ENCODE measurements at places on chromosomes 16 and 17.
A peak's percentile ranks its signal among the peaks of the same experiment; 100 is the strongest.

GRCh38 chr16:349211-349610 lies 3.3 kb downstream of the AXIN1 start:
- no peak for DNase-seq

- DNase-seq: no peak
These were observed 44.2 kb downstream of the WDR45B start for GRCh38 chr17:82603981-82604448.

DNA sequence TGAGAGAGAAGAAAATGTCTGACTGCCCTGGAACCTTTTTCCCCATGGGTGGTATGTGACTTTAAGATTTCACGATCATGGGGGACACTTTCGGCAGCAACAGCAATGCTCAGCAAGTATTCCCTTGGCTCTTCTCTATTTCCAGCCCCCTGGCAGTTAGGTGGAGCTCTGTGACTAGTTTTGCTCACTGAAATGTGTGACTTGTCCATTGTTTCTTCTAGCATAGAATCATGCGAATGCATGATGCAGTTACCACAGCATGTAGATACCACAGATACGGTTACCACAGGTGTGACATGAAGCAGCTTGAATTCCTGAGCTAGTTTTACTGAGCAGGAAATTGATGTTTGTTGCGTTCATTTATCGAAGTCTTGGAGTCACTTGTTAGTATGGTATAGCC lies 1034.5 kb upstream of the EEF2KMT start:
- DNase-seq: no peak

DNA sequence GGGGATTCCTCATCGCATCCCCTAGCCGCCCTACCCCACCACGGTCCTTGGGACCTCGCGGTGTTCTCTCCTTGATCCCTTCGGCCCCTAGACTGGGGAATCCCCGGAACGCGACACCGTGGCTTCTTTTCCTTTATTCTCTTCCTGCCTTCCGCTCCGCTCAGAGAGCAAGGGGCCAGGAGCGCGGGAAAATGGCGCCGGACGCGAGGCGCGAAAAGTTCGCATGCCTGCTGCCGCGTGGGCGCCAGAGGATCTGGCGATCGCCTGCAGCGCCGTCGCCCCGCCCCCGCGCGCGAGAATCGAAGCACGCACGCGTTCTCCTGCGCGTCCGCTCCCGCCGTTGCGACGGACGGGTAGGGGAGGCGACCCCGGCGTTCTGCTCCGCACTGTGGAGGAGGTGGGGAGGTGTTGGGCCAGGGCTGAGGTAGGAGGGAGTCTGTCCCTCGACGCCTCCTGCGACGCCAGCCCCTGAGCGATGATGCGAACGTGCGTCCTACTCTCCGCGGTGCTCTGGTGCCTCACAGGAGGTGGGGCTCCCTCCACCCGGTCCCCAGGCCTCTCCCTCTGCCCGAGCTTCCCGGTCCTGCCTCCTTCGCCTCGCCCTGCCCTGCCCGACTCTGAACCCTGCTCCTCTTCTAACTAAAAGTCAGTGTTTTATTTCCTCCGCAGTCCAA lies at the start of gene ZPBP2:
ZPBP2 (plus strand) TSS at position 323 of the 674 bp plus-strand sequence; CDS start at position 476, 153 bp downstream.
- DNase-seq: no peak

DNA sequence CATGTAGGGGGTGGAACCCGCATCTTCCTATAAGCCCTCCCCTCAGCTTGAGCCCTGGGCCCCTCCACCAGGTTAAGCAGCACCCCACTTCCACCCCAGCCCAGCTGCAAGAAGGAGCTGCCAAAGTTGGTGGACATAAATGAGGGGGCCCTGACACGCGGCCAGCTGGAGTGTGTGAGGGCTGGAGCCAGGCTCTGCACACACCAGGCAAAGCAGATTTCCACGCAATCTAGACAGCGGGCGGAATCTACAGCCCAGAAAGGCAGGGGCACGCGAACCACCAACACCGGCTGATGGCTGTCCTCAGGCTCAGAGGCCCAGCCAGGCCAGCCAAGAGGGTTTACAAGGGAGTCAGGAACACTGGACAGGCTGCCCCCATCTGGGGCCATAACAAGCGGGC lies 171.2 kb downstream of the ZNF423 start:
- DNase-seq: no peak

- DNase-seq: no peak
These were observed 25.6 kb downstream of the PIEZO1 start for GRCh38 chr16:88759245-88759975.

DNA sequence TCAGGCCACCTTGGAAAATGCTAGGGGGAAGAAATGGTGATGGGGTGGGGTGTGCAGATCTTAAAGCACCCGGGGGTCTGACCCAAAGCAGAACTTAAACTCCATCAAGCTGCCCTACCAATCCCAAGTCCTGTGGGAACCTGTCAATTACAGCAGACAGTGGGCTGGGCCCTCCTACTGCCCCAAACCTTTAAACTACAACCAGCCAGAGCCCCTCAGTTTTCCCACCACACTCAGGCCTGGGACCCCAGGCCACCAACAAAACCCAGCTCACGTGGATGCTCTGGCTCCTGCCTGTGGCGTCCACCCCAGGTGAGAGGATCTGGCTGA lies 2.7 kb downstream of the MYO18A start:
- no peak for DNase-seq

DNA sequence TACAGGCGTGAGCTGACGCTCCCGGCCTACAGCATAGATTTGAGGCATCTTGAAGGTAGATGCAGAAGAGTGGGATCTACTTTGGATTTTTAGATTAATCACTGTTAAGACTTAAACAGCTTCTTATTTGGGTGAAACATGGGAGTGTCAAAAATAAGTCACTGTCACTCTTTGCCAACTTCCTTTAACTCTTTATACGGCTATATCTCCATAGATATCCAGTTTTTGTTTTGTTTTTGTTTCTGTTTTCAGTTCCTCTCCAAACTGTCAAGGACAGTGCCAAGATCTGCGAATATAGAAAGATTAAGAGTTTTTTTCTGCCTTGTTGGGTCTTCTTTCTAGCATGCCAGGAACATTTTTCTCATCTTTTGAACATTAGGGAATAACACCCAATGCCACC lies 706.1 kb downstream of the WWOX start:
- no peak for DNase-seq

DNA sequence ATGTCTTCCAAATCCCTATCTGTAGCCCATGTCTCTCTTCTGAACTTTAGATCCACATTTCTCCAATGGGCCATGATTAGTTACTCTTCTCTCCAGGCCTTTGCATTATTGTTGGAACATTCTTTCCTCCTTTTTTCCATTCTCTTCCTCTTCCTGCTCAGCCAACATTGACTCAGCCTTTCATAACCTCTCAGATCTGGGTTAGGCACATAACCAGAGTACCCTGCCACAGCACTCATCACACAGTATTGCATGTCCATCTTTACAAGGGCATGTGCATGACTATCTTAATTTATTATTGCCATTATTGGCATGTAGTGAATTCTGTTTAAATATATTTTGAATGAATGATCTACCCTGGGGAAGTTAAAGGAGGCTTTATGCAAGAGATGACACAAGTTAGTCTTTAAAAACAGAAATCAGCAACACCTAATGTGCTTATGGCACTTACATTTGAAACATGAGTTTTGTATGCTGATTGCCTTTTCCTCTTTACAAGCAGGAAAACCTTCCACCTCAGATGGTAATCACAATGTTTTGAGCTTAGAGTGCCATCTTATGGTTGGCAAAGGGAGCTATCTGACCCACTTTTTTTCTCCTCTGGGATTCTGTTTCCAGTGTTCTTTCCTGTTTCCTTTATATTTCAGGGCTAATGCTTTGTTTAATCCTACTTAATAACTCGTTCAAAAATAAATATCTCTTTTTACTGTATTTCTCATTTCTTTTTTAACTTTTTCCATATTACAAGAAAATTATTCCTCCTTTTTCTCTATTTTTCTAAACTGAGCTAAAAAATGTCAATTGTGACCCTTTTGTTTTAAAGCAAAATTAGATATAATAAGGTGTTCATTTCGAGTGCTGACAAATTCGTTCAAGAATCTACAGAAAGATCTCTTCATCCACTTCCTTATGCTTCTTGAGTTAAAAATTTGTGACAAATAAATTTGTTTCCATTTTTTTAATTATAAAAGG lies 151.0 kb upstream of the RBL2 start:
- DNase-seq: peak; percentile 58

DNA sequence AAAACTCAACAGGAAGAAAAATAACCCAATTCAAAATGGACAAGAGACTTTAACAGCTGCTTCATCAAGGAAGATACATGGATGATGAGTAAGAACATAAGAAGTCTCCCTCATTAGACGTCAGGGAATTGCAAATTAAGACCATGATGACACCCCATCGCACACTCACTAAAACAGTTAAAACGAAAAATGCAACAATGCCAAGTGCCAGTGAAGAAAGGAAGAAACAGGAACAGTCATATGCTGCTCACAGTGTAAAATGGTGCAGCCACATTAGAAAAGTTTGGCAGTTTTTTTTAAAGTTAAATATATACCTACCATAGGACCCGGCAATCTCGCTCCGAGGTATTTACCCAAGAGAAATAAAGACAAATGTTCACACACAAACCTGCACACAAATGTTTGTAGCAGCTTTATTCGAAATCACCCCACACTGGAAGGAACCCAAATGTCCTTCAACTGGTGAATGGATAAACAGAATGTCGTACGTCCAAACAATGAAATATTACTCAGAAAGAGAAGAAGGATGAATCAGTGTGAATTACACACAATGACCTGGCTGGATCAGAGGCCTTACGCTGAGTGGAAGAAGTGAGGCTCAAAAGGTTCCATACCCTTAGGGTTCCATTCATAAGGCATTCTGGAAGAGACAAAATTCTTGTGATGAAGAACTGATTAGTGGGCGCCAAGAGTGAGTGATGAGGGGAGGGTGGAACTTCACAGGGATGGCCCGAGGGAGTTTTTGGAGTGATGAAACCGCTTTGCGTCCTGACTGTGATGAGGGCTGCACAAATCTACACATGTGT lies 110.3 kb downstream of the C16orf95 start:
- peak; percentile 86 for DNase-seq

DNA sequence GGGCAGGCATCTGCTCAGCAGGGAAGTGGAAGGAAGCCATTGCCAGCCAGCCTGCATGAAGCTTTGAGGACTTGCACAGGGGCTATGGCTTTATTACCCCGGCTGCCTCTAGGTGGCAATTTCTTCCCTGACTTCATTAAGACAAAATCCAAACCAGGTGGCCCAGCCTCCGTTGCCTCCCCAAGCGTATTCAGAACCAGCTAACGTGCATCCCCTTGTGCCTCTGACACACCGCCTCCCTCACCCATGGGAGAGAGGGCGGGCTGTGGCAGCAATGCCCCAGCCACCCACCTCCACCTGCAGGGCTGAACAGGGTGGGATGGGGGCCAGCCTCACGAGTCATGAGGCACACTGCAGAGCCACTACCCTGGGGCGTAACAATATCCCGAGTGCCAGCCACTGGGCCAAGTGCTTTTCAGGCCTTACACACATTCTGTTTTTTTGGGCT lies 6.8 kb downstream of the KIFC3 start:
- DNase-seq: peak; percentile 52

- peak; percentile 64 for DNase-seq
These were observed 100.5 kb upstream of the HS3ST3A1 start for GRCh38 chr17:13702266-13702665.

DNA sequence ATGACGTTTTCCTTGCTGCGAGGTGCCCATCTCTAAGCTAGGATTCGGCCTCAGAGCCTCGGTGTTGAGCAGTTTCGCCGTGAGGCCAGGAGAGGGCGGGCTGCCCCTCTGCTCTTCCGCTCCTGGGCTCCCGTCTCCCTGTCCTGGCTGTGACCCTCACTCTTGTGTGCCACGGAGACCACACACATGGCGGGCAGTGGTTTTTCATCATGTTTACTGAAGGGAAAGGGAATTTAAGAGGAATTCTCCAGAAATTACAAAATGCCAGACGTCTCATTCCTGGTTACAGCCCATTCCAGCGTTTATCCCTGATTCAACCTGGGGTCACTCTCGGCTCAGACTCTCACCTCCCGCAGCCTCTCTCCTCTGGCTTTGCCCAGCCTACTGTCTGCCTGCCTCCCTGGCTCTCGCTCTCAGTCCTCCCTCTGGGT lies 96.8 kb upstream of the ELAC2 start:
- peak; percentile 63 for DNase-seq

DNA sequence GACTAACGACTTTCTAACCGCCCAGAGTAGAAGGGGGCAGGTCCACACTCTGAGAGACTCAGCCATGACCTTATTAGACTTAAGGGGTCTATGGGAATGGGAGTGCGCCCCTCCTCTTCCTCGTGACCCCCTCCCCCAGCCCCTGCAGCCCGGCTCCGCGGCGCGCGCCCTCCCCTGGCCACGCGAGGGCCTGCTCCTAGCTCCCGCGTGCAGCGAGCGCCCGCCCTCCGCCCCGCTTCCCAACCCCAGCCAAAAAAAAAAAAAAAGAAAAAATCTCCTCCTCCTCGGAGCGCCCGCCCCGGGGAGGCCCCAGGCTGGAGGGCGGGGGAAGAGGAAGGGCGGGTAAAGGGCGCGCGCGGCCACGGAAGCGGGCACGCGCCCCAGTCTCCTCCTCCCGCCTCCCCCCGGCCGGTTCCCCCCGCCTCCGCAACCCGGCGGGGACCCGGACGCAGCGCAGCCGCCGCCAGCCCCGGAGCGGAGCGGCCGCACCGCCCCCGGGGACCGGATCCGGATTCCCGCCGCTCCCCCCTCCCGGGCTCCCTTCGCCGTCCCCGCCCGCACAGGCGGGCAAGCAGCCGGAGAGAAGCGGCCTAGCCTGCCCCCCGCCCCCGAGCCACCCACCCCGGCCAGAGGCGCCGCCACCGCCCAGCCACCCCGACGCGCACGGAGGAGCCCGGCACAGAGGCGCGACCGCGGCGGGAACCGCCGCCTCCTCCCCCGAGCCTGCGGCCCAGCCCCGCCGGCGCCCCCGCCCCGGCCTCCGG lies 949 bp downstream of the UBTF start:
- peak; percentile 92 for DNase-seq

- DNase-seq: no peak
These were observed 8.9 kb upstream of the SERPINF2 start for GRCh38 chr17:1733759-1734158.

GRCh38 chr16:52466994-52467393 lies 79.9 kb downstream of the TOX3 start:
- no peak for DNase-seq

DNA sequence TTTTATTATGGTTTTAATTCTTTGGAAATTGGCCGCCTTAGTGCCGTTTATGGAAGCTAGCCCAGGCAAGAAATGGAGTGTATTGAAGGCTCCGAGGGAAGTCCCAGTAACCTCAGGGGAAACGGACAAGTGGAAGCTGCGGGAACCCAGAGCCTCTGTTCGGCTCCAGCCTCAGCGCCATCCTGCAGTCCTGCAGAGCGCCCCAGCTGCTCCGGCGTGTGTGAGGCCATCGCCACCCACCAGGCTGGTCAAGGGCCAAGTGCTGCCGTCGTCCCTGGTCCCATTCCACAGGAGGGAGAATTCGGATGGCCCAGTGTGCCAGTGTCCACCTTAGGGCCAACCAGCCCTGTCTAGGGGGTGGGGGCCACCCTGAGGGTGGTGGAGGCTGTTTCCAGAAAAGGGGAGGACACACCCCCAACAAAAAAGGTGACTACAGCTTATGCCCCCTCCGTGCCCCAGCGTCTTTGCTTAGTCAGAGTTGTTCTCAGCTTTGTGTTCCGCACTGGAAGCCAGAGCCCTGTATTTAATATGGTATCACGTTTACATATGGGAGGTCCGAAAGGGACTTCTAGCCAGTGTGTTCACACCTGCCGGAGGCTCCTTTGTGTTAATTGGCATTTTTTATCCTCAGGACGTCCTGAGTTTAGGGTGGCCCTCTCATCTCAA lies 13.0 kb downstream of the MGRN1 start:
- DNase-seq: no peak

- no peak for DNase-seq
These were observed 121.1 kb downstream of the SPACA3 start for GRCh38 chr17:33112763-33113162.
